ENCODE measurements at places on chromosomes 1 and 21.

DNA sequence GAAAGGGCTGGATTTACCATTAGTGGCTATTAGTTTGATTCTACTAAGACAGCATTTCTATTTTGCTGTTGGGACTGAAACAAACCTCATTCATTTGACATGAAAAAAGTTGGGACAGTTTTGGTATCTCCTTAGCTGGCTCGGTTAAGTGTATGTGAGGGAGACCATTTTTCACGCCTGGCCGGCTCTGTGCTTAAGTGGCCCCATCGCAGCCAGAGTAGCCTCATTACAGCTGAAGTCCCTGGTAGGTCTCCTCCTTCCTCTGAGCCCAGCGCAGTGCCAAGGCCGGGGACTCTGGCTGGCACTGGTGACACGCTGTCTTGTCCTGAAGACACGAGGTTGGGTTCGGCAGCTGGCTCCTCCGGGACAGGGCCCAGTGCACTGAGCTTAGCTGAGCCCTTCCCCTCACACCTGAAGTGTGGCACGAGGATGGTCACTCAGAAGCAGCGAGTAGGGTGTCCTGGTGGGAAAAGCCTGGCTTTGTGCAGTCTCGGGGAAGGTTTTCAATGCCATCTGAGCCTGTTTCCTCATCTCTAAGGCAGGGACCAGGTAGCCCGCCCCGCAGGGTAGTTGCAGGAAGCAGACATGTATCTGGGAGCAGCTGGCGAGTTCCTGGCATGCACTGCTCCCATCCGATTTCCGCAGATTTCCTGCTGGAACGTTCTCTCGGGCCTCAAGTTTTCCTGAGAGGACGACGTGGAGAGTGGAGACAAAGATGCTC is 196.5 kb downstream of the DYRK1A start:
- DNase-seq = no peak

- no peak for DNase-seq
Observed at GRCh38 chr1:160007577-160008200, 24.1 kb downstream of the PIGM start.

DNA sequence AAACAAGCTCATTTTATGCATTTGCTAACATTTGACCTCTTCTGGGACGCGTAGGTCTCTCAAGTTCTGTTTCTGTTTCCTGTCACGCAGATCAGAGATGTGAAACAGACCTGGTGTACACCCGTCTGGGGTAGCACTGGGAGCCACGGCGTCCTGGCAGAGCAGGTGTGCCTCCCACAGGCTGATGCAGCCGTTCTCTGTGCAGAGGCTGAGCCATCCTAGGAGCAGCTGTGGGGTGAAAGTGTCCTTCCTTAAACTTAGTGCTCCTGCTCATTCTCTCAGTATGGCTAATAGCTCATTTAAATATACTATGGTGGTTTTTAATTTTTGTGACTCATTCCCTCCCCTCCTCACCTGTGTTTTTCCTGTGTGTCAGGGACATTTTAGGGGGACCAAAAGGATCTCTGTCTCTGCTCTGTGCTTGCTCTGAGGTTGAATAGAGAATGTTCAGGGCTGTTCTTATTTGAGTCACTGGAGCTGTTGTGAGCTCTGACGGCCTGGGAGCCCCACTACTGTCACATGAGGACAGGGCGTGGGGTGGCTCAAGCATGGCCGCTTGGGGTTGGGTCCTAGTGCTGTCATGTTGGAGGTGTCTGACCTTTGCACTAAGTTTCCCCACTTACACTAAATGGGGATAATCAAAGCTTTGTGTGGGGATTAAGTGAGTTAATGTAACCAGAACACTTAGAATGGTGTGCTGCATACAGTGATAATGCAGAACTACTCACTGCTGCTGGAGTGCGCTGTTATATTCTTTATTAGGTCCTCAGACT is 43.0 kb downstream of the GALNT2 start:
- no peak for DNase-seq

- no peak for DNase-seq
Observed at GRCh38 chr1:160093624-160094290, 4.7 kb downstream of the IGSF8 start.

DNA sequence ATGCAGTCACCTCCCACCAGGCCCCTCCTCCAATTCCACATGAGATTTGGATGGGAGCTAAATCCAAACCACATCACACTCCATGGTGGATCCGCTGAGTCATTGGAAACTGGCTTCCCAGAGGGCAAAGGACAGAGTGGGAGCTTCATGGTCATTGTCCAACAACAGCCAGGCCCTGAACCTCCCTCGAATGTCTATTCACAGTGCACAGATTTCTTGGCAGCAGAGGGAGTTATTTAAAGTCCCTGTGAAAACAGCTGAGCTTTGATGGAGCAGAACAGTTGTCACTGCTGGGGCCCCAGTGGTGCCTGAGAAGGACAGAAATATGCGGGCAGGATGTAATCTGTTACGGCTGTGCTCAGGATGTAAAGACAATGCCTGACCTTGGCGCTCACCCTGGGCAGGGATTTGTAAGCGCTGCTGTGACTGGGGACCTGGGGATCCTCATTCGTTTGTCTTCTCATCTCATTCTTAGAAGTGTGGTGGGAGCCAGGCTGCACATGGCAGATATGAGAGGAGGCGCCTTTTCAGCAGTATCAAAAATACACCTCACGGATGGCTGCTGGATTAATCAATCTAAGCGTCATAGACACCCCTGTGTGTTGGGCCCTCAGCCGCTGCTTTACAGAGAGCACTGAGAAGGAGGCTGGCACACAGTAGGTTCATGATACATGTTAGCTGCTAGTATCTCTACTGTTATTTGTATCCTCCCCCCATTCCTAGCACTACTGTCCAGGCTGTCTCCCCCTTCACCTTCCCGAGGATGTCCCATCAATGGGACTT is 439.4 kb downstream of the PTPRU start:
- DNase-seq = peak; percentile 45

DNA sequence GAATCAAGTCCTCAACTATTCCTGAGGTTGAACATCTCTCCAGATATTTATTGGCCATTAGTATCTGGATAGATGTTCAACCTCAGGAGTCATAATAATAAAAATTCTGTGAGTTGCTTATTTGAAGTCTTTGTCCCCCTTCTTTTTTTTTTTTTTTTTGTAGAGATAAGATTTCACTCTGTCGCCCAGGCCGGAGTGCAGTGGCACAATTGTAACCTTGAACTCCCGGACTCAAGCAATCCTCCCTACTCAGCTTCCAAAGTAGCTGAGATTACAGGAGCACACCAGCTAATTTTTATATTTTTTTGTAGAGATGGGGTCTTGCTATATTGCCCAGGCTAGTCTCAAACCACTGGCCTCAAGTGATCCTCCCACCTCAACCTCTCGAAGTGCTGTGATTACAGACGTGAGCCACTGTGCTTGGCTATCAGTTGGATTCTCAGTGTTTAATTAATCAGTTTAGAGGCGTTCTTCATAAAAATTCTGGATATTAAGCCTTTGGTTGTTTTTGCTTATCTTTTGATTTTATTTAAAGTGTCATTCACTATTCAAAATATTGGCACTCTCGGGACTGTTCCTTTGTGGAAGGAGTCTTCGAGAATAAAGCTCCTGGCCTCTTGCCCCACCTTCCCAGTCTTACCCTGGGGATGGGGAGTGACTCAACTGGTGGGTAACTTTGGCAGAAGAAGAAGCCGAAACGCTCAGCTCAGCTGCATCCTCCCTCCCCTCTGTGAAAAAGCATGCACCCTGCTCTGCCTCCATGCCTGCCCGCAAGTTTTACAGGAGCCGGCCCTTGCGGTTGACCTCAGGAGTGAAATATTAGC is 11.2 kb upstream of the HYI start:
- DNase-seq = no peak

- DNase-seq = no peak
Observed at GRCh38 chr1:163248064-163248463, 45.3 kb upstream of the RGS5 start.

DNA sequence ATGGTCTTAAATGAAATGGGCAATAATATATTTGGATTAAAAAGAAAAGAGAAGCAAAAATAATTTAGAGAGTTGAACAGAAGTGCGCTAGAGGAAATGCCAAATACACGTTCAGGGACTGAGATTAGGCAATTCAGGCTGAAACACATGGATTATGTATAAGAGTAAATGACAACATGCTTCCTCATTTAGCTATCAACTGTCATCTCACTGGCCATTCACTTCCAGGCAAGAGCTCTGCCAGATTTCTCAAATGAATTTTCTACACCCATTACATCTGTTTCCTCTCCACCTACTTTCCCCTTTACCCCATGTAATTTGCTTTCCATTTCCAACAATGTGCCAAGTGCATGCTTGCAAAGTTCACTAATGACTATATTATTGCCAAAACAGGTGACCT is 582.4 kb downstream of the LTN1 start:
- no peak for DNase-seq

DNA sequence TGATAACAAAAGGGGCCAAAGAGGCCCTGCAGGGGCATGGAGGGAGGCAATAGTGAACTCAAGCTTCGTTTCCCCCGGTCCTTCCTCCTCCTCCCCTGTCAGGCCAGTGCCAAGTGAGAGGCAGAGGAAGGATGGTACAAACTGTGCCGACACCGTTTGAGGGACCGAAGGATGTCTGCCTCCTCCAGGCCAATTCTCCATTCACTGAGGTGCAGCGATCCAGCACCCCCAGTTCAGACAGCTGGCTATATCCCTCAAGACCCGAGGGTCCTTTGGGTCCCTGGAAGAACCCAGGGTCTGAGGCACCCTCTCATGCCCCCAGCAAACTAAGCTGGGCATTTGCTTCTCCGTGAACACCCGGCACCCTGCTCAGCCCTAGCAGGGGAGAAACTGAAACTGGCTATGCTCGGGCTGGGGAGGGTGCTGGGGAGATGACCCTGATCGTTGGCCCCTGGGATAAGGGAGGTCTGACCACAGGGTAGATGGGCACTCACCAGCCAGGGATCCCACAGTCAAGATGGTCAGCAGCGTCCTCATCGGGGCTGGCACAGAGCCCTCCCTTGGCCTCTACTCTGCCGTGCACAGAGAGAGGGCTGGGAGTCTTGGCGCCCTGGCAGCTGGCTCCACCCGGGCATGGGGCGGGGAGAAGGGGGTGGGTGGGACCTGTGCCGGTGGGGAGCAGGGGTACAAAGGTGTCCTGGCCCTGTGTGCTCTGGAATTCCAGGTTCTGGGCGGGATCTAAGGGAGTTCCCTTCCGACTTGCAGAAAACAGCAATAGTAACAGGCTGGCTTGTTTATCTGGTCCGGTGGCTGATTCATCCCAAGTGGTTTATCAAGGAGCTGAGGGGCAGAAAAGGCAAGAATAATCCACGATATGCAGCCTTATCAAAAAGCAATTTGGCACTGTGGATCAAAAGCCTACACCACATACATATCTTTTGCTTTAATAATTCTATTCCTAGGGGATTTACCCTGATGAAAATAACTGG is at the start of gene IL22RA1:
IL22RA1 (minus strand) TSS at position 595 of the 989 bp plus-strand sequence; CDS start at position 537, 58 bp downstream.
- no peak for DNase-seq

DNA sequence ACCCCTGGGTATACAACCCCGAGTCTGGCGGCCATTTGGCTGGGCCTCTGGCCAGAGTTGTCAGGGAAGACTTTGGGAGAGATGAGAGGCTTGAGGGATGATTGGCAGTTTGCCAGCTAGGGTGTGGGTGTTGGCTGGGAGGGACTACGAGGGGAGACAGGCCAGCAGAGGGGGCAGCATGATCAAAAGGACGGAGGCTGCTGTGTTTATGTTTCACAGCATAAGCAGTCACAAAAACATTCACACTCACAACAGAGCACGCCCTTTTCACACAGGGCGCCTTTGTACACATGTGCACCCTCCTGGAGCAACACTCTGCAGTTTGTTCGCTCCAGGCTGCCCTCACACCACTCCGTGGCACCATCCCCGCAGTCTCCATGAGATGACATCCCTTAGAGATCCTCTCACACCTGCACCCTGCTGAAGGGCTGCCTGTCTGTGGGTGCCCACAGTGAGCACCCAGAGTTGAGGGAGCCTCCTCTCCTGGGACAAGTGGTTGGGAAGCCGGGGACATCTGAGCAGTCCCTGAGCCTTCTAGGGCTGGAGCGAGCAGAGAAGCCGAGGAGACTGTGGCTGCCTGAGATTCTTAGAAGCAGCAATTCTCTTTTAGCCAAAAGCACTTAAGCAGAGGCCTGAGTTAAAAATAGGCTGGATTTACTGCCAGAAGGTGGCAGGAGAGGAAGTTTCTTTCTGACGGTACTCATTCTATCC is 15.4 kb downstream of the EFNA3 start:
- DNase-seq = no peak

GRCh38 chr1:208479435-208479834 is 235.3 kb upstream of the PLXNA2 start:
- DNase-seq = no peak

- peak; percentile 76 for DNase-seq
Observed at GRCh38 chr1:116273042-116273783, 99.8 kb upstream of the ATP1A1 start.

GRCh38 chr1:147052677-147053076 is 114.6 kb downstream of the NBPF12 start:
- no peak for DNase-seq

- no peak for DNase-seq
Observed at GRCh38 chr1:82219841-82220240, 419.1 kb downstream of the ADGRL2 start.
